ENCODE measurements at places on chromosomes 6 and 20. TPM values are rescaled to one million over a fixed set of nuclear protein-coding genes. Genes with fewer than 3 reads are reported as not detected.

The SRMS gene
- not detected for total RNA-seq

The PSORS1C2 gene
- total RNA-seq, result not detected

The CHRNA4 gene
- 2.4 TPM for total RNA-seq

The THBD gene
- total RNA-seq, result 0.26 TPM

DNA sequence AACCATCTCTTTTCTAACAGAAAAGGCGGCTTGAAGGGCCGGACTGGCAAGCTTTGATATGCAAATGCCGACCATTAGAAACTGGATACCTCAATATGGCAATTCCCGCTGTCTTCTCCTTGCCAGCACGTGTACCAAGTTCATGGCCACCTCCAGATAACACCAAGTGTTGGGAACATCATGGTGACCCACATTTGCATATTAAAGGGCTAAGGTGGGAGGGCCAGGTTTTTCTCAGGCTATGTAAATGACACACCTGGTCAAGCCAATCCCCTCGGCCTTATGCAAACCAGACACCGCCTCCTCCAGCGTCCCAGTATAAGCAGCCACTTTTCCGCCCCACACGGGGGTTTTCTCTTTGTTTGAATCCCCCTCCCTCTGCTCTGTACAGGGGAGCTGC is 110.7 kb downstream of the DACT2 start:
- no peak for DNase-seq

- DNase-seq, result no peak
Measured at GRCh38 chr6:2956930-2957685, 14.3 kb downstream of the SERPINB6 start.

DNA sequence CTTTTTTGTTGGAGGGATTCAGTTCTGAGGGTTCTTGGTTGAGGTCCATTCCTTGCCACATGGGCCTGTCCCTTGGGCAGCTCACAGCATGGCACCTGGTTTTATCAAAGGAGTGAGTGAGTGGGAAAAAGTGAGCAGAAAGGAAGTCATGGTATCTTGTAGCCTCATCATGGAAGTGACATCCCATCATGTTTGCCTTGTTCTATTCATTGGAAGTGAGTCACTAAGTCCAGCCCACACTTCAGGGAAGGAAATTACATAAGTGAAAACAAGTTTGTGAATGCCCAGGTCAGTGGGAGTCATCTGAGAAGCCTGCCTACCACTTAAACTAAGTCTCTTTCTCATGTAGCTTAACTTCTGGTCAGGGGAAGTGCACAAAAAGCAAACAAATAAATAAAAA is 32.8 kb upstream of the ZNFX1 start:
- no peak for DNase-seq

DNA sequence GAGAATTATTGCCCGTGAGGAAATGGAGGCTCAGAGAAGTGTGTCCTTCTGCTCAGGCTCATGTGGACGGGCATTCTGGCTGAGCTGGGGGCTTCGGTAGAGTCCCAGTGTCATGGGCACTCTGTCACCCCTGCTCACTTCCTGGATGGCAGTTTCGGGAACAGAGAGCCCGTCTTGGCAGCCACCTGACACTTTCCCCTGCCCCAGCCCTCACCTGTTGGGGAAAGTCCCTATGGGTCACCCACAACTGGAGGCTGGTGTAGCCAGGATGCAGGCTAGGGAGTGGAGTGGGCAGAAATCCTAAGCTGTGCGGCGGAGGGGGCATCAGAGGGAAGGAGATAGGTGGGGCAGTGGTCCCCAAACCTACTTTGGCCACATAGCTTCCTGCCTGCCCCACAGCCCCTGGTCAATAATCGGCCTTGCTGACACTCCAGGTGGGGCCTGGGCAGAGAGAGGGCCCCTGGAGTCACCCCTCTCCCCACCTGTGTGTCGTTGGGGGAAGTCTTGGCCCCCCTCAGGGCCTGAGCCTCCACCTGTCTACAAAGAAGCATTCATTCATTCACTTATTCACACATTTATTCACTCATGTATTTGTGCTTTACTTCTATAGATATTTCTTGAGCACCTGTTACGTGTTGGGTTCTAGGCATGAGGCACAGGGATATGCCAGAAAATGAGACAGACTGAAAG is 40.5 kb downstream of the SNAI1 start:
- no peak for DNase-seq

GRCh38 chr20:31474097-31474436 is 860 bp downstream of the DEFB124 start:
- DNase-seq, result no peak
